ENCODE measurements at places on chromosomes 1 and 21.

GRCh38 chr1:94327001-94327690 lies 89.8 kb upstream of the ARHGAP29 start:
- DNase-seq: peak; percentile 19

GRCh38 chr1:20847611-20848080 lies 60.5 kb upstream of the HP1BP3 start:
- peak; percentile 28 for DNase-seq

DNA sequence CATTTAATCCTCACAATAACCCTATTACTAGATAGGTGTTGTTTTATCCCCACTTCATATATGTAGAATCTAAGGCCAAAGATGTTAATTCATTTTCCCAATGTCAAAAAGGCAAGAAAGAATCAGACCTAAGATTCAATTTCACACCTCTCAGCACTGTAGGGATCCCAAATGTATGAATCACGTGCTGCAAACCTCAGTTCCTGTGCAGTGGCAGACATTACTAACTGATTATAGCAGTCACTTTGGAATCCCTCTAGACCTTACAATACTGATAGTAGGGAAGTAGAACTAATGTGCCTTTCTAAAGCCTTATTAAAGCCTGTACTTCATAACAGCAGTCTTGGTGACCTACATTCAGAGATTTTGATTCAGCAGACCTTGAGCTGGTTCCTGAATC lies 2.3 kb downstream of the C1orf87 start:
- no peak for DNase-seq

DNA sequence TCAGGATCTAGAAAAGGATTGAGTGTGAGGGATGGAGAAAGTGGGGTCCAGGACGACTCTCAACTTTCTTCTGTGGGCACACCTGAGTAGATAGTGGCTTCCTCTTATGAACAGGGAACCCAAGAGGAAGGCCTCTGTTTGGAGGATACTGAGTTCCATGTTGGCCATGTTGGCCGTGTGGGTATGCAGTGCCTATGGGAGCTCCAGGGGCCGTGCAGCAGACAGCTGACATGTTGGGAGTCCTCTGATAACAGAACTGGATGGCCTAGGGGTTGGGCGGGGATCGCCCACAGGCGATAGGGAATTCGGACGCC lies 43.0 kb downstream of the TMEM53 start:
- no peak for DNase-seq

DNA sequence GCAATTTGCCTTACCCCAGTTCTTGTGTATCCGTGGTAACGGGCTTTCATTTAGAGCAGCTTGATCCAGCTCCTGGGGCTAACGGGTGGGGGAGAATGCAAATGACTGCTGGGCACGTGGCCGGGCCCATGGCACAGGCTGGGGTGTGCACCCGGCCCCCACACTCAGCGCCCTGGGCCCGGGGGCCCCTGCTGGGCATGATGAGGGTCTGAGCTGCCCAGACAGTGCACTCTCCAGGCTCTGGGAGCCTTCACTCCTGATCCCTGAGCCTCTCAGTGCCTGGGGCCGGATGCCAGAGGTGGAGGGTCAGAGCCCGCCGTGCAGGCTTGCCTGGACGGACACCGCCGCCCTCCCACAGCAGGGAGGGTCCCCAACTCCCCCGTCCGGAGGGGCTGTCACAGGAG lies 20.1 kb upstream of the PEX10 start:
- DNase-seq: no peak

DNA sequence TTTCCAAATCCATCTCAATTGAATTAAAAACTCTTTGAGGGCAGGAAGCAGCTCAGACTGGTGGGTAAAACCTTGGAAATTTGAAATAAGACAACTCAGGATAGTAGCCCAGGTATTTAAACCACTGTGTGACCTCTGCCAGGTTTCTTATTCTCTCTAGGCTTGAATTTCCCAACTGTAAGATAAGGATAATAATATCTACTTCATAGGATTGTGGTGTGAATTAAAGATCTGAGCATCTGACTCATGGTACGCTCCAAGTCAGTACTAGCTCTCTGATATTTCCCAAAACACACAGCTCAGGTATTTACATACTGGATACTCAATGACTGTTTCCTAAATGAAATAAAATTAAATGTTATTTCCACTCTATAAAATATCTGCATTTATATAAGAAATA lies 337.2 kb downstream of the LTN1 start:
- DNase-seq: no peak

DNA sequence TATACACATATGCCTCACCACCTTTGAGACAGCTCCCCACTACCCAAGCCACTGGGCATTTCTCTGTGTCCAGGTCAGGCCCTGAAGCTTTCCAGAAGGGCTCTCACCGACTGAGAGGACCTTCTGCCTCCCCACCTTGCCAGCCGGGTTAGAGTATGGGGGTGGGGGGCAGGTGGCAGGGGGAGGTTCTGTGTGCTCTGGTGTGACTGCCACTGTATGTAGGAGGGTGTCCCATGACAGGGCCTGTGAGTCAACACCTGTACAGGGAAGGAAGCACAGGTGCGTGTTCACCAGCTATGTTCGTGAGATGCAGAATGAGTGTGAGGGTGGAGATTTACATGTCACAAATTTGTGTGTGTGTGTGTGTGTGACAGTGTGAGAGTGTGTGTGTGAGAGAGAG lies 7.0 kb downstream of the AHDC1 start:
- DNase-seq: no peak

Data from AG04449 (cell line).